ENCODE measurements at places on chromosomes 4 and X. TPM values are rescaled to one million over a fixed set of nuclear protein-coding genes. Genes with fewer than 3 reads are reported as not detected.

HCCS gene
- 17.7 TPM for total RNA-seq

SCRG1 gene
- under 0.01 TPM for total RNA-seq

DUX4 gene
- total RNA-seq = not detected

RRH gene
- total RNA-seq = not detected

GUCY1B1 gene
- total RNA-seq = 1.9 TPM

BMP2K gene
- total RNA-seq = 173 TPM

CXCL10 gene
- total RNA-seq = under 0.01 TPM

MMRN1 gene
- total RNA-seq = not detected

MTNR1A gene
- not detected for total RNA-seq

SPINK2 gene
- total RNA-seq = not detected

HHIP gene
- 1.7 TPM for total RNA-seq

CXCL3 gene
- total RNA-seq = 3.0 TPM

COX7B2 gene
- not detected for total RNA-seq

TCEAL5 gene
- not detected for total RNA-seq

F8A3 gene
- 2.6 TPM for total RNA-seq

HSFX1 gene
- total RNA-seq = 0.43 TPM

ATP2B3 gene
- total RNA-seq = not detected

ATOH1 gene
- total RNA-seq = not detected

ADH1C gene
- total RNA-seq = not detected

PHOX2B gene
- total RNA-seq = not detected

PRR32 gene
- total RNA-seq = not detected

CACNA1F gene
- total RNA-seq = not detected

CYSLTR1 gene
- total RNA-seq = under 0.01 TPM

SMAD1 gene
- total RNA-seq = 33.8 TPM

SEL1L3 gene
- 6.0 TPM for total RNA-seq

AMOT gene
- total RNA-seq = 15.1 TPM

SLC6A8 gene
- 12.2 TPM for total RNA-seq

ARAP2 gene
- 11.2 TPM for total RNA-seq

ZC4H2 gene
- total RNA-seq = 4.7 TPM

CLCN3 gene
- total RNA-seq = 27.1 TPM

SHOX gene
- not detected for total RNA-seq

KLF8 gene
- total RNA-seq = 3.0 TPM

CCSER1 gene
- not detected for total RNA-seq

CNKSR2 gene
- 4.7 TPM for total RNA-seq

TBC1D8B gene
- total RNA-seq = 13.8 TPM

CLCN4 gene
- total RNA-seq = 2.3 TPM

Data from fibroblast of villous mesenchyme (primary cell).